Left colon (tissue), 2 donors: ENCODE measurements at places on chromosomes 3 and 15. TPM values are rescaled to one million over a fixed set of nuclear protein-coding genes. Genes with fewer than 3 reads are reported as not detected.
A peak's percentile ranks its signal among the peaks of the same experiment; 100 is the strongest.

SLC27A2 gene
- total RNA-seq = 43.1 TPM

MRAS gene
- 6.3 TPM for total RNA-seq

DNA sequence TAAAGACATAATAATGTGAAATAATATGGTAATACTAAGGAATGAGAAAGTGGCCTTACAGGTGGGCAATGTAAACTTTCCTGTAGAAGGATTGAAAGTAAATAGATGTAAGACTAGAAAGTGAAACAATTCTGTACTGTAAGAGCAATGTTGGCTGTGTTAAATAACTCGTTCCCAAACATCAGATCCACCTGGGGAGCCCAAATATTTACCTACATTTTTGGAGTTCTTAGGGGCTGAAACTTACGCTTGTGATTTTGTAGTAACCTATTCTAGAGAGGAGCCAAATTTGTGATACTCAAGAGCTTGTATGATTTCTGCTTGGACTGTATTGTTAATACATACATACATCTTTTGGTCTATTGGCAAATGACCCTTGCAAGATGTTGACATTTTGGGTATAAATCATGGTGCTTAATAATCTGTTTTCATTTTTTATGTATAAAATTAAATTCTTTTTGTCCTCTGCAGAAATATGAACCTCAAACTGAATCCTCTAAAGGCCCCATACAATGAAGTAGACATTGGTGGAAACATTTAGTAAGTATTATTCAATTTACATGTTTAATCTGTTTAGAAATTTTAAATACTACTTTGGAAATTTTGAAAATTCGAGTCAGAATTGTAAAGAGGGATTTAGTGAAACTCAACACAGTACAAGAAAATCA lies 8.5 kb upstream of the CHD2 start:
- DNase-seq = no peak

- DNase-seq = peak; percentile 99
Observed at GRCh38 chr3:69051756-69052471, at the start of gene TMF1. Gene TMF1 (minus strand): TSS chr3:69052333. CDS start chr3:69052086, 247 bp downstream.

DNA sequence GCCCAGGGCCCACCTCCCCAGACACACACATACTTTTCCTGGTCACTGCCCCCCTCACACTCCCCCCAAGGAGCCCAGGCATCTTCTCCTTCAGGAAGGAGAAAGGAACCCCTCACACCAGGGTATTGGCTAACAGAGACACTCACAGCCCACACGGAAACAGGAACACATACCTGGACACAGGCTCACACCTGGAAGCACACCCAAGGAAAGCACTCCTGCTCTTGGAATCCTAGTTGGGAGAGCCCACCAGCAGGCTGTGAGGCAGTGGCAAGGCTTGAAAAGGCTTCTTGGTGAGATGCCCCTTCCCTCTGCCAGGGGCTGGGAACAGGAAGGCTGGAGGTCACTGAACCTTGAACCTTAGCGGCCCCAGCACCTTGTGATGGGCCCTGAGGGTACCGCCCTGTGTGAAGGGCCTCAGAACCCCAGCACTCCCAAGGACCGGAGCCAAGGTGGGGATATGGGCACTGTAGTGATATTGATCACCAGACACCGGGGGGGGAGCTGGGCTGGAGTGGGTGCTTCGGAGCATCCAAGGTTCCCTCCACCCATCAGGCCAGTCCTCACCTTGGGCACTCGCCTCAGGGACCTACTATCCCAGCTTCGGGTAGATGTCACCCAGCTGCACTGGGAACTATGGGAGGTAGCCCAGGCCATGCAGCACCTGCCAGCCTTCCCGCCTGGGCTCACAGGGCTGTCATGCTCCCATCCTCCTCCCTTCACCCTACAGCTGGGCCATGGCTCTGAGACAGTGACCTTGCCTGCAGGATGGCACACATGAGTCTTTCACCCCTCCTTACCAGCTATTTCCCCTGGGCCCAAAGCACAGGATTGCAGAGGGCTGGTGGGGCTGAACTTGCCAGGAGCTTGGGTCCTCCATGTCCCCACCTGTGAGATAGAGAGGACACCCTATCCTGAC lies 16.4 kb downstream of the MYL3 start:
- DNase-seq = peak; percentile 23

CP gene
- total RNA-seq = 11.1 TPM

DNA sequence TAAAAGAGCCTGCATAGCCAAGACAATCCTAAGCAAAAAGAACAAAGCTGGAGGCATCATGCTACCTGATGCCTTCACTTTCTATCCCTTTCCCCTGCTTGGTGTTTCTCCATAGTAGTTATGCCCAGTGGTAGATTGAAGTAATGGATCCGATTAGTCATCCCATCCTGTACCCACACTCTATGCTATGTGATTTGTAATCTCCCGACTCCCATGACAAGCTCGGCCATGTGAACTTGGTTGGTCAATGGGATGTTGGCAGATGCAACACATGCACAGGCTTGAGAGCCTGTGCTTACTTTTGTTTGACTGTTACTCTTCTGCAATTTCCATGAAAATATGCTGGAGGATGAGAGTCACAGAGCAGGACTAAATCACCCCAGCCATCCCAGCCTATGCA lies 334.9 kb upstream of the DPH6 start:
- no peak for DNase-seq

GFM1 gene
- 58.6 TPM for total RNA-seq
